CD4-positive, alpha-beta T cell treated with Interleukin-15 for 4 hours (primary cell): ENCODE measurements at places on chromosomes 6 and 20.

GRCh38 chr6:8059129-8059528 lies 5.1 kb downstream of the BLOC1S5 start:
- DNase-seq: no peak

DNA sequence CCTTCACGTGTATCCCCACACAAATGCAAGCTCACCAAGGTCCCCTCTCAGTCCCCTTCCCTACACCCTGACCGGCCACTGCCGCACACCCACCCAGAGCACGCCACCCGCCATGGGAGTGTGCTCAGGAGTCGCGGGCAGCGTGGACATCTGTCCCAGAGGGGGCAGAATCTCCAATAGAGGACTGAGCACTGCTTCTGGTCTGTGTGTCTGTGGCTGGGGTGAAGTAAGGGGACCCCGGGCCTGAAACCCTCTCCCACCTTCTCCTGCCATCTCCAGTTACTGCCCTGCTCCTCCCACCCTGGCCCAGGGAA lies 8.3 kb downstream of the MYL9 start:
- DNase-seq: no peak

DNA sequence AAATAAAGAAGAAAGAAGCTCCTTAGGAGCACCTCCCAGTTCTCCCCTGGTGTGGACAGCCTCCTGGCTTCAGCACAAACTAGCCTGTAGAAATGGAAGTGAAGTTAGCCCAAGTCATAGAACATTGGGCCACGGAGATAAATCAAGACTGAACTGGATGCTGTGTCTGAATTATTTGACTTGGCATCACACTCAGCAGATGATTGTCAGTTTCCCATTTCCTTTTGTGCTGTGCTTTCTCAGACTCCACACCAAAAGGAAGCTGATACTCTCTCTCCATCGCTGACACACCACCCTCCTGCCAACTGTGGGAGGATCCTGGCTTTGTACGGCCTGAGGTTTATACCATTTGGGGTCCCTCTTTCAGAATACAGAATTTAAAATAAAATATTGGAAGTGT lies 209.8 kb downstream of the TFAP2A start:
- DNase-seq: no peak

DNA sequence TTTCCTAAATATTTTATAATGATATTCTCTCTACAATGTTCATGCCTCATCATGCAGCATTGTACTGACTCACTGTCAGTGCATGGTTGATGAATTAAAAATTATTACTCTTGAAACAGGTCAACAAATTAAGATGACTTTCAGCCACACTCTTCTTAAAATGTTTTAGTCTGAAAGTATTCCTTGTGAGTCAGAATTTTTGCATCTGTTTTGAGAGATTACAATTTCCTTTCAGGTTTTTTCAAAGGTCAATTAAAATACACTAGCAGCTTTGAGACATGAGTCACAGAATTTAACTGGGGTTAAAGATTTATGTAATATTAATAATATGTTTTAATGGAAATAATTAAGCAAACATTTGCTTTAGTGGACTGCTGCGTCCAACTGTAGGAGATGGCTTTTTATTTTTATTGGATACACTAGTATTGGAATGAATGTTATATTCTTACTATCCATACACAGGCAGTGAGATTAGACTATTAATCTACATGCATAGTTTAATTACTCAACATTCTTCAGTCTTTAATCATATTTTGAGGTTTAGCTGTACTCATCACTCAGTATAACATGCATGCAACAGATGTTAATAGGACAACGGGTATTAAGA lies 9.7 kb downstream of the COL12A1 start:
- no peak for DNase-seq

GRCh38 chr6:158863646-158864045 lies 44.5 kb upstream of the EZR start:
- no peak for DNase-seq

- peak; percentile 4 for DNase-seq
These were observed 62.3 kb upstream of the TBC1D7 start for GRCh38 chr6:13390658-13391057.

- DNase-seq: no peak
These were observed 8.2 kb upstream of the PTPRA start for GRCh38 chr20:2865101-2865500.

DNA sequence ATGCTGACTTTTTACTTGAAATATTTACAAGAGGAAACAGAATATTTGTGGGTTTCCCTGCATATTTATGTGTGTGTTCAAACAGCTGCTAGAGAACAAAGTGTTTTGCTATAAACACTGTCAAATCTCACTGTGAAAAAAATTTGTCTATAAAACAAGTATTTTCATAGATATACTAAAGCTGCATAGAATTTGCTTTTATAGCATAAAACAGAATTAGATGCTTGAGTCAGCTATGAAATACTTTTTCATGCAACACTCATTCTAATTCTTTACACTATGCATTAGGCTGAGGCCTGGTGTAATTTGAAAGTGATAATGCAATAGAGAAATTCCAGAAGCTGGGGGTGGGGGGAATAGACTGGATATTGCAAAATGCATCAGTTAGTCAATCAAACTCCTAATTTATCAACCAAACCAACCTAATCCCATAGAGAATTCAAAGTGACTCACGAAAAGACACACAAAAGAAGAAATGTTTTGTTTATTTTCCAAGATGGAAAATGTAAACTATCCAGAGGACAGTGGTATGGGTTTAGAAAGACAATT lies 148.2 kb downstream of the LAMA2 start:
- DNase-seq: no peak

DNA sequence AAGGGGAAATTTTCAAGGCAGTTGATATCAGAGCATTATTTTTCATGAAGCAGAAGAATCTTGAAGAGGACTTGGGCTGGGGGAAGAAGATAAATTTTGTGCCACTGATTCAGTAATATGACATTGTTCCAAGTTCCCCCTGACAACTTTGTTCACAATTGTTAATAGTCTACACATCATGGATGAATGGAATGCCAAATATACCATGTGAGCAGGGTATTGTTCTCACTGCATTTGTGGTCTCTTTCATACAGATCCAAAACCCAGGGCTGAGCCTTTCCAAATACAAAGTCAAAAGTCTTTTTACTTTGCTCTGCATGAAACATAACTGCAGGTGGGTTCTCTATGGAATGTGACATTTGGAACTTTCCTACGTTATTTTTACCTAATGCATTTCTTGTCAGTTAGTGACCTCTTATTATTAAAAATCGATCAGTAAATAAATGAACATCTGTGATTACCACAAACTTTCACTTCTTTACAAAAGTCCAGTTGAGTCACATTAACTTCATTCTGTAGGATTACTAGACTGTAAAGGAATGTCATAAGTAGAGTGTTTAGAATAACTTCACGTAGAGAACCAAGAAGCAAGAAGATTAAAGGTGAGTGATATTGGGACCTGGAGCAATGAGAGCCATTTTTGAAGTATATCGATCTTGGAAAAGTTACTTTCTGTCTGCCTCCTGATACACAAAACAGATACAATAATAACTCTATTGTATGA lies 100.9 kb downstream of the RCAN2 start:
- DNase-seq: no peak

DNA sequence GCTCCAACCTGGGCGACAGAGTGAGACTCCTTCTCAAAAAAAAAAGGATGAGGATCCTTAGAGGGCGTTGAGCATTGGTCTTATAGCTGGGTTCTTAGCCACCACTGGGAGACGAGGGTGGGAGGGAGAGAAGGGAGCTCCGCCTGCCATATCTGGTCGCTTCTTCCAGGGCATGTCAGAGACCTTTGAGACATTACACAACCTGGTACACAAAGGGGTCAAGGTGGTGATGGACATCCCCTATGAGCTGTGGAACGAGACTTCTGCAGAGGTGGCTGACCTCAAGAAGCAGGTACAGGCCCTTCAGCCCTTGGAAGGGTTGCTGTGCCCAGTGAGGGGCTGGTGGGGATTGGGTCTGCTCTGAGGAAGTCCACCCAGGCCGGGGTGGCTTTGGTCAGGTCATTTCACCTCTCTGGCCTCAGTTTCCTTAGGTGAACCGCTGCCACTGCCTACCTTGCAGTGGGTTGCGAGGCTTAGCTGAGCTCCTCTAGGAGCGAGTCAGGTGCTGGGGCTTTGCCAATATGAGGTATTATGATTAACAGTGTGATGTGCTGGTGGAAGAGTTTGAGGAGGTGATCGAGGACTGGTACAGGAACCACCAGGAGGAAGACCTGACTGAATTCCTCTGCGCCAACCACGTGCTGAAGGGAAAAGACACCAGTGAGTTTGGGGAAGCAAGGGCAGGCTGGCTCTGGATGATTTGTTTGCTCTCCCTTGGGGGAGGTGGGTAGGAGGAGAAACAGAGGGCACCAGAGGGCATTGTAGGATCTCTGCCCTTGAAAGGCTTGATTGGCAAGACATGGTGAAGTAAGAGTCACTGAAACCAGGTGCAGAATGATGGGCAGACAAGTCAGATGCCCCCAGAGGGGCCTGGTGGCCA lies 8.5 kb downstream of the CNPY3 start:
- no peak for DNase-seq

- no peak for DNase-seq
These were observed 213.6 kb downstream of the TRDN start for GRCh38 chr6:123423130-123423529.

DNA sequence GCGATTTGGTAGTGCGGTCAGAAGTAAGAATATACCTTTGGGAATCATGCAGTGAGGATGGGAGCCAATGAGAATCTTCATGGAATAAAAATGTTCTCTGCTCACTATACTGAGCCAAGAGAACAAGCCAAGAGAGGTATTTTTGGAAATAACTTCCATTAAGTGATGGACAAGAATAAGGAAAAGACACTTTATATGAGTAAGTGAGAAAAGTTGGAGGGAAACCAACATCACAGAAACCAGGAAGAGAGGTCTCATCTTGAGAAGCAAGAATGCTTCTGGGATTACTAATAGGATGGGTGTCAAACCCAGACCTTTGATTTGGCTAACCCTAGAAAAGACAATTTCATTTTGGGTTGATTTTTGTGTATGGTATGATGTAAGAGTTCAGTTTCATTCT lies 181.2 kb upstream of the JAG1 start:
- no peak for DNase-seq

DNA sequence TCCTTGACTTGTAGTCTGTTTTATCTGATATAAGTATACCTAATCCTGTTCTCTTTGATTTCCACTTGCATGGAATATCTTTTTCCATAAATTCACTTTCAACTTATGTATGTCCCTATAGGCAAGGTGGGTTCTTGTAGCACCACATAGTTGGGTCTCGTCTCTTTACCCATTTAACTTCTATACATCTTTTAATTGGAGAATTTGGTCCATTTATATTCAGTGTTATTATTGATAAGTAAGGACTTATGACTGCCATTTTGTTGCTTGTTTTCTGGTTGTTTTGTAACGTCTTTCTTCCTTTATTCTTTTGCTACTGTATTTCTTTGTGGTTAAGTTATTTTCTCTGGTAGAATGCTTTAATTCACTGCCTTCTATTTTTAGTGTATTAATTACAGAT lies 14.5 kb upstream of the ZNF311 start:
- DNase-seq: no peak

DNA sequence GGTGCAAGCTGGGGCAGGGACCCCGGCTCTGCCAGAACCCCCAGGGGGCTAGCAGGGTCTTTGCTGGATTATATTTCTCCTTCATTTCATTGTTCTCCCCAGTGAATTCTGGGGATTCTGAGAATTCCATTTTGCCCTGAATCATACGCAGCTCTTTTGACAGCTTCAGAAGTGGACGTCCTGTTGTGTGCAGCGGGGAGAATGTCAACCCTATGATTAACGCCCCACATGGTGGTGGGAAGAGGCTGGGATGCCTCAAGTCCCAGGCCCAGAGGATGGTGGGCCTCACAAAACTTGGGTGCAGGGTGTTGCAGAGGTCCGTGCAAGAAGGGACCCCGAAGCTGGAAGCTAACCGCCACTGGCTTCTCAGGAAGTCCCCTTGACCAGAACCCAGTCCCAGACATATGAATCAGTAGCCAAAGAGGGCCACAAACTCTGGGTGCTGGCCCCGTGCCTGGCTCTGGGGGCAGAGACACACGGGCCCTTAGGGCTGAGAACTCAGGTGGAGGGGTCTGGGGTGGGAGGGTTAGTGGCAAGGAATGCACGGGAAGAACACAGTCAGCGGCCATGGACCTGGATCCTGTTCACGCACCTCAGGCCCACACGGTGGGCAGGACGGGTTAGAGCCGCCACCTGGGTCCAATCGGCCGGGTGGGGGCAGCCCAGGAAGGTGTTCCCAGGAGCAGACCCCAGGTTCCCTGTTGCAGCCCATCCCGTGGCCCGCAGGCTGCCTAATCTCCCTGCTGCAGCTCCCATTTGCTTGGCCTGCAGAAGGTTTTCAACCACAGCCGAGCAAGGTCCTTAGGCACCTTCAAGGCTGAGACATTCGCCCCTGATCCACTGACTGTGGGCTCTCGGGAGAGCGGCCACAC lies 51.2 kb downstream of the YTHDF1 start:
- DNase-seq: no peak

DNA sequence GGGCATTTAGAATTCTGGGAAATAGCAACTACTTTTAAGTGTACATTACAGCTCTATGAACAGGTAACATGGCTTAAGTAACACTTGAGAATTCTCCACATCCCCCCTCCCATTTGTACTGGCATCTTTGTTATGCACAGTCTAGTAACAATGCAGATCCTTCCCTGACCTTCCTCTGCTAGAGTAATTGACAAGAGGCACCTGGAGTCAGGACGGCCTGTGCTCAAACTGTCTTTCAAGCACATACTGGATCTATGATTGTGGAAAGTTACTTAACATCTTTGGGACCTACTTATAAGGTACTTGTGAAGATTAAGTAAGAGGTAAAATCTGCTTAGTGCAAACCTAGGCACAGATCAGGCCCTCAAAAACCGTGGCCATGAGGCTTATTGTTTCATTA lies 21.9 kb upstream of the GSTA3 start:
- DNase-seq: no peak

DNA sequence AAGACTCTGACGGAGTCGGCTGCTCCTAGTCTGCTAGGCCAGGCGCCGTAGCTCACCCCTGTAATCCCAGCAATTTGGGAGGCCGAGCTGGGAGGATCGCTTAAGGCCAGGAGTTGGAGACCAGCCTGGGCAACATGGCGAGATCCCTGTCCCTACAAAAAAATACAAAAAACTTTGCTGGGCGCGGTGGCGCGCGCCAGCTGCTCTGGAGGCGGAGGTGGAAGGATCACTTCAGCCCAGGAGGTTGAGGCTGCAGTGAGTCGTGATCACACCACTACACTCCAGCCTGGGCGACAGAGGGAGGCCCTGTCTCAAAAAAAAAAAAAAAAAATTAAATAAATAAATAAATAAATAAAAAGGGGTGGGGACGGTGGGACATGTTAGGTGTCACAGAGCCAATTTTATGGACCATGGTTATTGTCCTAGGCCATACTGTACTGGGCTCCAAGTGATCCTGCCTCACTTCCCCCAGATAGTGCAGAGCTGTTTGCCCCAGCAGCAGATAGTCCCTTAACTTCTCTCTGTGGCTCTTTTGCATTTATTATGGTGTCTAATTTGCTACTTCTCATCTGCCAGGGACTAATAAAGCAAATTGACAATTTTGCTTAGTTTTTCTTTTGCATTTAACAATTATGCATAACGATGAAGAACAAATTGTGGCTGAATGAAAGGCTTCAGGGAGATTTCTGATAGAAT lies 5.2 kb downstream of the PI16 start:
- DNase-seq: no peak

DNA sequence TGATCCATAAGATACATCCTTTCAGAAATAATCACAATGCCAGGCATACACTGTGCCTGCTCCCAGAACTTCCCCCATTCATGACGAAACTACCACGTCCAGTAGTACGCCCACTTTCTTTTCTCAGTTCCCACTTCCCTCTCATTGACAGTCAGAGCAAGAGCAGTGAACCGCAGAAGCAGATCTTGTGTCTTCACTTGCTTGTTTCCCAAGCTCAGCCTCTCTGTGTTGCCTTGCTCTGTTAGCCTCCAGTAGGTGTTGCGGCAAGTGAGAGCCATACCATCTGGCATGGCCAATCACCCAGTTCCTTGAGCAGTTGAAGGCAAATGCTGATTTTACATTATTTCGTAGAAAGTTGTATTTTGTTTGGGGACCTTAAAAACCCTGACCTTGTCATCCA lies 11.7 kb downstream of the UST start:
- peak; percentile 36 for DNase-seq
